ENCODE measurements at places on chromosomes 1 and 21.

GRCh38 chr21:36237441-36237840 lies 80.8 kb downstream of the DOP1B start:
- no peak for DNase-seq

DNA sequence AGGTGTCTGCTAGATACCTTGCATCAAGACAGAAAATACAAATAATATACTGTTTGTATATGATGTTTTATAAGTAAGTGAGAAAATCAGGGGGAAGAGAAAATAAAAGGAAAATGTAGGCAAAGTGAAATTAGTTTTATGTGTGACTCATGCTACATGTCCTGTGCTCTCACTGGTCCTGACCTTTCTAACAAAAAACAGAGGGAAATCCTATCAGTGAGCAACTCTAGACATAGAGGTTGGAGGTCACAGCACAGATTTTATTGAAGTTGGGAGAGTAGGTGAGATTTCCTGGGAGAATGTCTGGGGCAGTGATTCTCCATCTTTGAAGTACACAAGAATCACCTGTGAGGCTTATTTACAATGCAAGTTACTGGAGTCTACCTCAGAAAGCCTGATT lies 9.5 kb downstream of the SCCPDH start:
- DNase-seq = no peak

- peak; percentile 81 for DNase-seq
Observed at GRCh38 chr1:225881959-225882693, at the start of gene TMEM63A. Gene TMEM63A, minus strand, starts transcription at chr1:225882380. Its CDS starts 4,800 bp downstream, at chr1:225877580.

DNA sequence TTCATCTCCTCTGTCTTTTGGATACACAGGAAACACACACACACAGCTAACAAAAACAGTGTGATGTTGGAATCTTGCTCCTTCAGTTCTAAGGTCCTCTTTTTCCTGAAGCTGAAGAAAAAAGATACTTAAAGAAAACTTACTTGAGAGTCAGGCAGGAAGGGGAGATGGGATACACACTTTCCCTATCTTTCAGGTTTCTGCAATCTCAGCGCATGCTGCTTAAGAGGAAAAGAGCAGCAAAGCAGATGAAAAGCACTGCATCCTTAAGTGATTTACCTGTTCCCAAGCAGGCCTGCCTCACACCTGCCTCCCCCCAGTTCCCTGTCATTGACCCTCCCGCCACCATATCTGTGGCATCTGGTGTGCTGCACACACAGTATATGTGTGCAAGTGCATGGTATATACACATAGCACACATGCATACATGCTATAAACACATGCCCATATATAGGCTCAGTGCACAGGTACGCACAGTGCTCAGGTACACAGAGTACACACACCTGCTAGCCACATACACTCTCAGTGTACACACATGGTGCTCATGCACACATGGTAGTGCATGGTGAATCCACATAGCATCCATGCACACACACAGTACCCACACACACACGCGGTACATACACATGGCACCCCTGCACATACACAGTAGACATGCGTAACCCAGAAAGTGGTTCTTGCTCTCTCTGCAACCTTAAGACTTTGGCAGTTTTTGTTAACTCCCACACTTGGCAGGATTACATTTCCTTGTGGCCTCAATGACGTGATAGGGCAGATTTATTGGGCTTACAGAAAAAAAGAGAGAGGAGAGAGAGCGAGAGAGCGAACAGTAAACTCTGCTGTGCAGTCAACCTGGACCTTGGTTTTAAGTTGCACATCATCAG lies 166.9 kb downstream of the TOMM20 start:
- peak; percentile 60 for DNase-seq

GRCh38 chr1:116693759-116694480 lies 26.4 kb upstream of the IGSF3 start:
- no peak for DNase-seq

DNA sequence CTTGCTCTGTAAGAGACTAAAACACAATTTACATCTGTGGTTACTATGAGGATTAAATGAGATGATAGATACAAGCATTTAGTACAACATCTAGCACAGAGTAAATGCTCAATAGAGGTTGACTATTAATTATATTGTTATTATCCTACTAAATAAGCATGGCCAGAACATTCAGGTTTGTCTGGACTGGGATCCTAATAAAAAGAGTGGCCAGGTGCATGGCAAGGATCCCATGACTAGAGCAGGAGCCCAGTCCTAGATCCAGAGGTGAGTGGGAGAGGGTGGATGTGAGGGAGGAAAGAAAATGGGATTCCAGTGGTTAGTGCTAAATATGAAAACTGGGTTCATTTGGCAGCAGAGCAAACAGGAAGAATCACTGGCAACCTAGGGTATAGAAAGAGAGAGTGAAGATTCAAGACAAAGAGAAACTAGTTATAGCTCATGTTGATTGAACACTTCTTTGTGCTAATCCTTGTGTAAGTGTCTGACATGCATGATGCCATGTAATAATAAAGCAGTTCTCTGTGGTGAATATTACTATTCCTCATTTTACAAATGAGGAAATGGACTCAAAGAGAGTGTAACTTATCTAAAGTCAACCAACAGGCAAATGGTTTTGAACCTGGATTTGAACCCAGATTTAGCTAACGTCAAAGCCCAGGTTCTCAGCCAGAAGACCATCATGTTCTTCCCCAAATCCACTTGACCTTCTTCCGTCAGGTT lies 71.1 kb upstream of the FGGY start:
- DNase-seq = no peak

DNA sequence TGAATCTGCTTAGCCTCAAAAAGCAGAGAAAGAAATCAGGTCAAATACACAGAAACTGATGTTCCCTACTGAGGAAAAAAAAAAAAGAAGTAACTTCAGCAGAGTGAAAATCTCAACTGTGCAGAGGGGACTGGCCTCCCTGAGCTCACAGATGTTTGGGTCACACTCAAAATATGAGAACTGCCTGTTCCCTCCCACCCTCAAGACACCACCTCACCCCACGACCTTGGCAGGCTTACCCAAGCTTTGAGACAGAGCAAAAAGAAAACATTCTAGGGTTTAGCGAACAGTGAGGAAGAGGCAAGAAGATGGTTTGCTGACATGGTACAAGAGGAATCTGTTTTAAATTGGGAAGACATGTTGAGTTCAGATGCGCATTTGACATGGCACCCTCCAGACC lies 48.8 kb downstream of the NID1 start:
- no peak for DNase-seq

- DNase-seq = no peak
Observed at GRCh38 chr21:20631633-20632032, 366.6 kb upstream of the NCAM2 start.

- no peak for DNase-seq
Observed at GRCh38 chr1:168138134-168138533, 1.4 kb upstream of the GPR161 start.

DNA sequence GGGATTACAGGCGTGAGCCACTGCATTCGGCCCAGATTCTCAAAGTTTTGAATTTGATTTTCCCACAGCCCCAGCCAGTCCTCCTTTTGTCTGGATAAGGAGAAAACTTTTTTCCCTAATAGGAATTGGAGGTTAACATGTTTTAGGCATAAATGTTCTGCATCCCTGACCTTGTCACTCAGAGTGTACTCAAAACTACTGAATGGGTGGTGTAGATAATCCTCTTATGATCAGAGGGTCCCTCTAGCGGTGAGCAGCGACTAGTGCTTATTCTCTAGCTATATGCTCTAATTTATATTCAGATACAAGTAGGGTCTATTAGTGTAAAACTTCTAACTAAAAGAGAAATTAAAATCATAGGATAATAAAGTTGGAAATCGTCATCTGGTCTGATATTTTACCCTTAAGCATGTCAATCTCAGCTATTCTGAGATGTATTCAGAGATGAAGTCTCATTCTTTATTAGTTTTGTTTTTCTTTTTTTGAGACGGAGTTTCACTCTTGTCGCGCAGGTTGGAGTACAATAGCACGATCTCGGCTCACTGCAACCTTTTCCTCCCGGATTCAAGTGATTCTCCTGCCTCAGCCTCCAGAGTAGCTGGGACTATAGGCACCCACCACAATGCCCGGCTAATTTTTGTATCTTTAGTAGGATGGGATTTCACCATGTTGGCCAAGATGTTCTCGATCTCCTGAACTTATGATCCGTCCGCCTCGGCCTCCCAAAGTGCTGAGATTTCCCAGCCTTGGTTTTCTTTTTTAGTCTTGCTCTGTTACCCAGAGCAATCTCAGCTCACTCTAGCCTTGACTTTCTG lies 2.7 kb upstream of the PSMD4 start:
- DNase-seq = peak; percentile 97

DNA sequence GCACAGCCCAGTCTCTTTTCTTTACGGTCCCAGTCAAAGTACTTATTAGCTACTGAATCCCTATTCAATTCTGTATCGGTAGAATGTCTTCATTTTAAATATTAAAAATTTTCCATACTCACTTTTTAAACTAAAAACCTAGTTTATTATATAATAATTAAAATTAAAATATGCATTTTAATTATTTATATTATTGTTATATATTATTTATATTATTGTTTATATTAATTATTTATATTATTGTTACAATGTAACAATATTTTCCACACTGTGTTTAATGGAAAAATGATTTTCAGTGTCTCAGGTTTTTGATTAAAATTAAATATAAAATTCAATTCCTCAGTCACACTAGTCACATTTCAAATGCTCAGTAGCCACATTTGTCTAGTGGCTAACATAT lies 18.2 kb upstream of the PPP2R5A start:
- no peak for DNase-seq

DNA sequence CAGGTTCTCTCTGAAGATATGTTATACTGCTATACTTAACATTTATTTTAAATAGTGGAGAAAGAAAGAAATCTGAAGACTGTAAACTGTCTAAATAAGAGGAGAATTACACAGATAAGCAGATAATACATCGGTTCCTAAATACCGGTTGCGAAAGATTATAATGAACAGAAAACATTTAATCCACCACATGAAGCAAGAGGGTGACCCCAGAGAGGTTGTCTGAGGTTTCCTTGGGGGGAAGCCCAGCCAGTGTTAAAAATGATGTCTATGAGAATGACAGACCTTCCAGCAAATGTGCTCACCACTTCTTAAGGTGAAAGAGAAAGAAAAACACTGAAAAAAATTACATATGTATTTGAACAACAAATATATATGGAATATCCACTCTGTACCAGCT lies 356.4 kb upstream of the KAZN start:
- no peak for DNase-seq

GRCh38 chr1:116808200-116808847 lies 54.1 kb downstream of the CD2 start:
- no peak for DNase-seq

DNA sequence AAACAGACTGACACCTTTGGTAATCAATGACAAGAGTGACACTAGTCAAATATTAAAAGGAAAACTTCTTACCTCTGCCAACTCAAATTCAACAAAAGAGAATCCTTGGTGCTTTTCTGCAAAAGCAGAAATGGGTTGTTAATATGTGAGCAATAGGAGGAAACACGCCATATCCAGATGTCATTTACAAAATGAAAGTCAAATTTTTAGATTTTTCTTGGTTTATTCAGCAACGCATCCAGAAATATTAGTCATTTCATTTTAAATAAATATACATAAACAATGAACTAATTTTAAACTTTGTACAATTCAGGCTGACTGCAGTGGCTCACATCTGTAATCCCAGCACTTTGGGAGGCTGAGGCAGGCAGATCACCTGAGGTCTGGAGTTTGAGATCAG lies 22.3 kb downstream of the PABPC4 start:
- no peak for DNase-seq

GRCh38 chr1:230752407-230752806 lies 5.2 kb downstream of the CAPN9 start:
- DNase-seq = no peak

GRCh38 chr1:230204842-230205241 lies 137.8 kb downstream of the GALNT2 start:
- no peak for DNase-seq

DNA sequence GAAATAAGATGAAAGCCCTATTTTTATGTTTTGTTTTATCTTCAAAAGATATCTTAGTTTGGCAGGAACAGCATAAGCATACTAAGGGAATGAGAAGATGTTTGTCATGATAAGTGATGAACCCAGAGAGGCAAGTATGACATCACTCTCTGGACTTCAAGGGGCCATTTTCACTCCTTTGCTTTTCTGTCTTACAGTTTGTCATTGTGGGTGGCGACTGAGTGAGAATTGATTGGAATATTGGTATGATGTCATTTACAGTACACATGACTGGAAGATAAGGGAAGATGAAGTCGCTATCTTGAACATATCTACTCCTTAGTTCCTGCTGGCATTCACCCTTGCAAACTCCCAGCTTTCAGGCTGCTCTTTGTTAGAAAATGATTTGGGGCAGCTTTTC lies 258.1 kb upstream of the RAB4A start:
- DNase-seq = no peak

- peak; percentile 95 for DNase-seq
Observed at GRCh38 chr1:10415211-10415930, 14.9 kb upstream of the CENPS start.

DNA sequence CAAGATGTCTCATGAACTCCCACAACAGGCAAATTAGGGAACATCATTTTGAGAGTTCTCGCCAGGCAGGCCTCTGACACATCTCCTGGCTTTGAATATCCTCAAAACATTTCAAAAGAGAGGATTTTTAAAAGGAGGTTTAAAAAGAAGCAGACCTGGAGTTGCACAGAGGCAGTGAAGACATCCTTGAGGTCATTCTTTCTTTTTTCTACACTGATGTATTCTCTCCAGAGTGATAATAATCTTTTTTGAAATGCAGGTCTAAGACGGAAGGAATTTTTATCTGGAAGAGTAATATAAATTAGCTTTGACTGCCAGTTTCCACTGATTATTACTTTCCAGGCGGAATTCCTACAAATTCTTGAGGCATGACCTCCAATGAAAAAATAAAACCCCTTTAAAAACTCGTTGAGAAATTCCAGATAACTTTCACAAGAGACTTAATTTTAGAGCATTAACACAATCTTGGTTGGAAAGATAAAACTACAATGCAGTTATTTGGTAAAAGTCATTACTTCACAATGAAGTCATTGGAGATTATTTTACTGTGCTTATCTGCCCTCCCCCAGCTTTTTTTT lies 125.0 kb downstream of the LYPLAL1 start:
- no peak for DNase-seq

DNA sequence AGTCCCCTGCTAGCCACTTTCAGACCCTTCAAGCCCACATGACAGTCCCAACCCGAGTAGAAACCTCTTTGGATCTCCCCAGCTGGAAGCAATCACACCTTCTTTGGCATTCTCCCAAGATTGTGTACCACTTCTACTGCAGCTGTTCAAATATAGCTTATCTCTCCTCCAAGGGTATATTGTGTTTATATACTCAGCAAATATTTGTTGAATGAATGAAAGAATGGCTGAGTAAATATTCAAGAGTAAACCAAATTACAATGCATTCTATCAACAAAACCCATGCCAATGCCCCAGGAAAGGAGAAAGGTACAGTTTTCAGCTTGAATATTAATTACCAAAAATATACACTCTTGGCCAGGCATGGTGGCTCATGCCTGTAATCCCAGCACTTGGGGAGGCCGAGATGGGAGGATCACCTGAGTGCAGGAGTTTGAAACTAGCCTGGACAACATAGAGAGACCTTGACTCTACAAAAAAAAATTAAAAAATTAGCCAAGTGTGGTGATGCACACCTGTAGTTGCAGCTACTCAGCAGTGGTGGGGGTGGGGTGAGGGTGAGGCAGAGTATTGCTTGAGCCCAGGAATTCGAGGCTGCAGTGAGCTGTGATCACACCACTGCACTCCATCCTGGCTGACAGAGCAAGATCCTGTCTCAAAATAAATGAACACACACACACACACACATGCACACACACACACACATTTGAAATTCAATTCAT lies 68.5 kb downstream of the NIBAN1 start:
- no peak for DNase-seq
